ENCODE measurements at places on chromosomes 4 and X. TPM values are rescaled to one million over a fixed set of nuclear protein-coding genes. Genes with fewer than 3 reads are reported as not detected.

DNA sequence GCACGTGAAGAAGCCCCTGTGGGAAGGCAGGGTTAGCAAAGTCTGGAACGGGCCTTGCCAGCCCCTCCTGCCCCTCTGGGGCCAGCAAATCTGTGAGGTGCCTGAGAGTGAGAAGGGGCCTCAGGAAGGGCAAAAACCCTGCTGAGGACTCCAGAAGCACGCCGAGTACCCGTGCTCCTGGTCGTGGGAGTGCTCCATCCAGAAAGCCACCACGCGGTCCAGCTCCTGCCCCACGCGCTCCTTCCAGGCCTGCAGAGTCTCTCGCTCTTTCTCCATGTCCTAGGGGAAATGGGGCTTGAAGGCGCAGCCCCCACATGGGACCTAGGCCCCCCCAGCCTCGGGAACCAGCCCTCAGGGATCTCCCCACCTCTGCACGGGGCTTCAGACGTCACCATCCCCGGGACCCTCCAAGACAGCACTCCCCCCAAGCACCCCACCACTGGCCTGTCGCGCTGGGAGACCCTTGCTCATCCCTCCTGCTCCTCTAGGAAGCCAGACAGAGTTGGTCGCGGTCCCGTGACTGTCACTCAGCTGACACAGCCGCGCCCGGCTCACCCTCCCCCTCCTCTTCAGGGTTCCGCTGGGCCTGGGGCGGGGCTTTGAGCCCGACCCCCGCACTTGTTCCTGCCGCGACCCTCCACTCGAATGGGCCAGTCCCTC lies at the start of gene RENBP:
Gene RENBP (minus strand): TSS at position 504 of the 660 bp plus-strand sequence. CDS start 33 bp downstream, at position 471.
- H3K4me1 ChIP-seq = peaks cover 52% of the 10 kb centered on the region
- no peak for DNase-seq
- peak within 1 kb of the TSS; percentile 50 for H3K4me3 ChIP-seq
- peaks cover 16% of the 10 kb centered on the region for H3K36me3 ChIP-seq

Gene PRKG2
- 3.0 TPM for total RNA-seq

DNA sequence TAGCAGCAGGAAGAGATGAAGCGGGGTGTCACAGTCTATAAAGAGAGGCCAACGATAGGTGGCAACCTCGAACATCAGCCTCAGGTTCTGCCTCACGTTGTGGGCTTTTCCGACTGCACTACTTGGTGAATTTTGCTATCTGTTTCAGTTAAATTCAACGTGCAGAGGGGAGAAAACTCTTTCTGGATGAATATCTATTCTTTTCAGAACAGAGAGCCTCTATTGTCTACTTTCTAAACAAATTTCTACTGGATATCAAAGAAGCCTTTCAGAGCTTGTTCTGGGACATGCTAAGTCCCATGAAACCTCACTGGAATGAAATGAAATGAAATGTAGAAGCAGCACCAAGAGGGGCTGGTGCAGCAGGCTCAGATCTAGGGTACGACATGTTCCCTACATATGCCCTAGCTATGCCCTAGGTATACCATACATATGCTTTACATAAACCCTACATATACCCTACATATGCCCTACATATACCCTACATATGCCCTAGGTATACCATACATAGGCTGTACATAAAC lies 116.5 kb upstream of the TRIM2 start:
- no peak for DNase-seq
- H3K4me1 ChIP-seq = peaks cover 15% of the 10 kb centered on the region
- H3K36me3 ChIP-seq = no peaks in the 10 kb centered on the region
- no peak overlapping the region for H3K4me3 ChIP-seq
- H3K27me3 ChIP-seq = no peaks in the 10 kb centered on the region
- no peak overlapping the region for H3K27ac ChIP-seq

GRCh38 chrX:13661735-13662288 lies 8.9 kb downstream of the TCEANC start:
- peaks cover 15% of the 10 kb centered on the region for H3K36me3 ChIP-seq
- no peaks in the 10 kb centered on the region for H3K27me3 ChIP-seq
- no peak overlapping the region for H3K4me3 ChIP-seq
- no peaks in the 10 kb centered on the region for H3K4me1 ChIP-seq

DNA sequence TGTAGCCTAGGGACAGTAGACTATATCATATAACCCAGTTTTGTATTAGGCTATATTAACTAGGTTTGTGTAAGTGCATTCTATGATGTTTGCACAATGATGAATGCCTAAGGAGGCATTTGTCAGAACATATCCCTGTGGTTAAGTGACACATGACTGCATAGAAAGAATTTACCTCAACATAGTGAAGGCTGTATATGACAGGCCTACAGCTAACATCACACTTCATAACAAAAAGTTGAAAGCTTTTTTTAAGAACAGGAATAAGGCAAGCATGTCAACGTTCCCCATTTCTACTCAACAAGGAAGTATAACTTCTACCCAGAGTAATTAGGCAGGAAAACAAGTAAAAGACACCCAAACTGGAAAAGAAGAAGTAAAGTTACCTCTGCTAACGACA lies 165.9 kb upstream of the NDST4 start:
- no peaks in the 10 kb centered on the region for H3K27me3 ChIP-seq
- no peaks in the 10 kb centered on the region for H3K4me1 ChIP-seq
- peak; percentile 9 for DNase-seq
- no peak overlapping the region for H3K27ac ChIP-seq
- no peak overlapping the region for H3K4me3 ChIP-seq

GRCh38 chr4:112402098-112402497 lies 104.9 kb downstream of the ALPK1 start:
- DNase-seq = no peak
- no peaks in the 10 kb centered on the region for H3K36me3 ChIP-seq
- no peaks in the 10 kb centered on the region for H3K4me1 ChIP-seq
- H3K27me3 ChIP-seq = no peaks in the 10 kb centered on the region
- H3K4me3 ChIP-seq = no peak overlapping the region

- no peaks in the 10 kb centered on the region for H3K4me1 ChIP-seq
- DNase-seq = peak; percentile 46
- no peak overlapping the region for H3K27ac ChIP-seq
- no peak overlapping the region for H3K4me3 ChIP-seq
- H3K27me3 ChIP-seq = no peaks in the 10 kb centered on the region
- H3K36me3 ChIP-seq = no peaks in the 10 kb centered on the region
These were observed 15.7 kb downstream of the FHL1 start for GRCh38 chrX:136162827-136163570.

DNA sequence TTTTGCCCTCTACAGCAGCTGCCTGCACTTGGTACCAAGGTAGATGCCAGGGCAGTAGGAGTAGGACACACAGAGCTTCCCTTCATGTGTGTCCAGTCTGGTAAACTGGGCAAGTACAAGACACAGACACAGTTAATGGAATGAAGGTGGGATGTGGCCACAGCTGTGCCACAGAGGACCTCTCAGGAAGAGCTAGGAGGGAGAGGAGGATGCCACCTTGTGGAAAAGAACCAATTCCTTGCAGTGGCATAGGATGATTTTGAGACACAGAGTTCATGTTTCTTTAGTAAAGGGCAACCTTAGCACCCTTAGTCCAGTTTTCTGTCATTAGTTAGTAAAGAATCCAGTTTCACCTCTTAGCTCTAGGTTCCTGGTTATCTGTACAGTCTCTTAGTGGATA lies 36.3 kb upstream of the TBC1D14 start:
- peaks cover 3% of the 10 kb centered on the region for H3K4me1 ChIP-seq
- no peak overlapping the region for H3K27ac ChIP-seq
- DNase-seq = no peak
- no peaks in the 10 kb centered on the region for H3K27me3 ChIP-seq
- H3K36me3 ChIP-seq = peaks cover 52% of the 10 kb centered on the region

GRCh38 chr4:158599765-158600498 lies 71.8 kb downstream of the C4orf46 start:
- no peaks in the 10 kb centered on the region for H3K4me1 ChIP-seq
- H3K4me3 ChIP-seq = no peak overlapping the region
- DNase-seq = no peak
- no peaks in the 10 kb centered on the region for H3K27me3 ChIP-seq

- H3K4me1 ChIP-seq = no peaks in the 10 kb centered on the region
- no peak for DNase-seq
- H3K36me3 ChIP-seq = no peaks in the 10 kb centered on the region
- H3K27ac ChIP-seq = no peak overlapping the region
- no peaks in the 10 kb centered on the region for H3K27me3 ChIP-seq
- H3K4me3 ChIP-seq = no peak overlapping the region
These were observed 104.9 kb downstream of the PPP3CA start for GRCh38 chr4:101242441-101242840.

DNA sequence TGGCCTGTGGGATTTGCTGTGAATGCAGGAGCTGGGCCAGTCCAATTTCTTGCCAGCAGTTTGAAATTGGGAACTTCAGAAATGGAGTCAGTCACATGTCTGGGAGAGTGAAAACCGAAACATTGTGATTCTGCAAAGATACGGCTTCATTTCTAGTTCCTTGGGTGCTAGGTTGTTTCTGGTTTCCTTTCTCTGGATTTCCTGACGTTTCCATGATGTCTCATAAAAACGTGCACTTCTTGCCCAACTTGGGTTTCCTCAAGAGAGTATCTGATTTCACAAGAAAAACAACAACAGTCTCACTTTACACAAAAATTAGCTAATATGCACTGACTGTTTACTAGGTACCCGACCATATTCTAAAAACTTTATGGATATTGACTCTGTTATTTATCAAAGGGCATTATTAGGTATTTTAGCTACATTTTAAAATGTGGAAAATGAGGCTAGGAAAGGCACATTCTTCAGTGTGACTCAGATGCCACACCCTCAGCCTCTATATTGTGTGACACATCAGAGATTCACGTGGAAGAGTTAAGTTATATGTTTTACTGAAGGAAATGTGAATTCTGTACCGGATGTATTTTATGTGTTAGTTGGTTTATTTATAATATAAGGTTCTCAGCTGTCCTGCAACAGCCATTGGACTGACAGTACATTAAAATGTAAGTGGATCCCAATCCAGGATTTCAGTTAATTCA lies 225.0 kb upstream of the PUDP start:
- H3K4me3 ChIP-seq = no peak overlapping the region
- no peak for DNase-seq
- H3K4me1 ChIP-seq = no peaks in the 10 kb centered on the region
- no peaks in the 10 kb centered on the region for H3K27me3 ChIP-seq
- H3K36me3 ChIP-seq = no peaks in the 10 kb centered on the region

Gene MCF2
- total RNA-seq = 0.33 TPM

- no peak overlapping the region for H3K4me3 ChIP-seq
- no peaks in the 10 kb centered on the region for H3K4me1 ChIP-seq
- no peaks in the 10 kb centered on the region for H3K36me3 ChIP-seq
- H3K27ac ChIP-seq = no peak overlapping the region
- H3K27me3 ChIP-seq = no peaks in the 10 kb centered on the region
These were observed 161.0 kb upstream of the S100G start for GRCh38 chrX:16488959-16489358.

- H3K27me3 ChIP-seq = no peaks in the 10 kb centered on the region
- no peak overlapping the region for H3K4me3 ChIP-seq
- H3K27ac ChIP-seq = no peak overlapping the region
These were observed 29.1 kb downstream of the RIPPLY1 start for GRCh38 chrX:106874075-106874474.

Gene EFHC2
- total RNA-seq = 0.80 TPM

- H3K27me3 ChIP-seq = no peaks in the 10 kb centered on the region
- no peak for DNase-seq
- H3K27ac ChIP-seq = no peak overlapping the region
- H3K4me1 ChIP-seq = no peaks in the 10 kb centered on the region
- H3K4me3 ChIP-seq = no peak overlapping the region
These were observed 66.5 kb downstream of the C4orf33 start for GRCh38 chr4:129162450-129162849.

DNA sequence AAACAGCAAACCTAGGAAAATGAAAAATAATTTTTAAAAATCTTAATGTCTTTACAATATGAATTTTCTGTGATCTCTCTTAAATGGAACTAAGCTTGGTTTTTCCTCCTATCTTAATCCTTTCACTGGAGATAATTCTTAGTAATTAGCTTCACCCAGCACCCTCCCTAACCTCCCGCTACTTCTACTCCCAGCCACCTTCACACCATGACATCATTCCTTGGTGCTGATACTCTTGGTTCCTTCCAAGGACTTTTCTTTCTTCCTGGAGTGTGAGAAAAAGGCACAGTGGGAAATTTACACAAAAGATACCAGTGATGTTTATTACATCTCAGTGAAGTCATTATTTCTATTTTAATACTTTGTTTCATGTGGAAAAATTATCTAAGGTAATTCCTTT lies 163.6 kb upstream of the PLAC1 start:
- no peaks in the 10 kb centered on the region for H3K36me3 ChIP-seq
- no peak overlapping the region for H3K4me3 ChIP-seq

DNA sequence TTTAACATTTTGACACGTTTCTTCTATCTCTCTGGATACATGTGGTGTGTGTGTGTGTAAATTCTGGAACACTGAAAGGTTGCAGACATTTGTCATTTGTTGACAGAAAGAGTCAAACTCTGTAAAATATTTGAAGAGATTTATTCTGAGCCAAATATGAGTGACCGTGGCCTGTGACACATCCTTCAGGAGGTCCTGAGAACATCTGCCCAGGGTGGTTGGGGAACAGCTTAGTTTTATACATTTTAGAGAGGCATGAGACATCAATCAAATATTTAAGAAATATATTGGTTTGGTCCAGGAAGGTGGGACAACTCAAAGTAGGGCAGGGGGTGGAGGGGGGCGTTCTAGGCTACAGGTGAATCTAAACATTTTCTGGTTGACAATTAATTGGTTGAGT lies 40.7 kb upstream of the CD40LG start:
- no peaks in the 10 kb centered on the region for H3K36me3 ChIP-seq
- no peaks in the 10 kb centered on the region for H3K4me1 ChIP-seq
- no peak overlapping the region for H3K4me3 ChIP-seq
- H3K27ac ChIP-seq = no peak overlapping the region

GRCh38 chr4:107246761-107247160 lies 210.6 kb upstream of the DKK2 start:
- no peaks in the 10 kb centered on the region for H3K36me3 ChIP-seq
- no peaks in the 10 kb centered on the region for H3K27me3 ChIP-seq
- no peak for DNase-seq
- H3K27ac ChIP-seq = no peak overlapping the region

All from thymus (tissue), 14 donors.